ENCODE measurements at places on chromosomes 12 and 14.

DNA sequence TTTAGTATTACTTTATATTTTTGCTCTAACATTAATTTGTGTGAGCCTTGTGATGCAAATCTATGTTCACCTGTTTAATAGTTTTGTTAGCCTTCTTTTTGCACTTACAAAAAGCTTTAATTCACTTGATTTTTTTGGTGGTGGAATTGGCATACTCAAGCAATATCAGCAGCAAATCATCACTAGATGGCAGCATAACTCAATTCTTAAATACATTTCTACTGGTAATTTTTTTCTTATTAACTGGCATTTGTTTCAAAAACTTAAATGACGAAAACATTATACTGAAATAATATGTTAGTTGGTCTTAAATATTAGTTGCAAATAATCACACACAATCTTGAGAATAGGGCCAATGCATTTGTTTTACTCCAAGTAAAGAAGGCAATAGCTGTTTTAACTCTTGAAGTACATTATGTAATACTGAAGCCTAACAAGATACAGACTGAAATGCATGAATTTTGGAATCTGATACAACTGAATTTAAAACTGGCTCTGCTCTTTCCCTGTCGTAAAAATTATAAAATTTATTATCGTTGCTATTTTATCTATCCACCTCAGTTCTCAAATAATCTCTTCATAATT, 151.5 kb downstream of the ATXN7L3B start:
- no peak for DNase-seq

GRCh38 chr14:87960013-87960787, 32.8 kb downstream of the GALC start:
- no peak for DNase-seq

DNA sequence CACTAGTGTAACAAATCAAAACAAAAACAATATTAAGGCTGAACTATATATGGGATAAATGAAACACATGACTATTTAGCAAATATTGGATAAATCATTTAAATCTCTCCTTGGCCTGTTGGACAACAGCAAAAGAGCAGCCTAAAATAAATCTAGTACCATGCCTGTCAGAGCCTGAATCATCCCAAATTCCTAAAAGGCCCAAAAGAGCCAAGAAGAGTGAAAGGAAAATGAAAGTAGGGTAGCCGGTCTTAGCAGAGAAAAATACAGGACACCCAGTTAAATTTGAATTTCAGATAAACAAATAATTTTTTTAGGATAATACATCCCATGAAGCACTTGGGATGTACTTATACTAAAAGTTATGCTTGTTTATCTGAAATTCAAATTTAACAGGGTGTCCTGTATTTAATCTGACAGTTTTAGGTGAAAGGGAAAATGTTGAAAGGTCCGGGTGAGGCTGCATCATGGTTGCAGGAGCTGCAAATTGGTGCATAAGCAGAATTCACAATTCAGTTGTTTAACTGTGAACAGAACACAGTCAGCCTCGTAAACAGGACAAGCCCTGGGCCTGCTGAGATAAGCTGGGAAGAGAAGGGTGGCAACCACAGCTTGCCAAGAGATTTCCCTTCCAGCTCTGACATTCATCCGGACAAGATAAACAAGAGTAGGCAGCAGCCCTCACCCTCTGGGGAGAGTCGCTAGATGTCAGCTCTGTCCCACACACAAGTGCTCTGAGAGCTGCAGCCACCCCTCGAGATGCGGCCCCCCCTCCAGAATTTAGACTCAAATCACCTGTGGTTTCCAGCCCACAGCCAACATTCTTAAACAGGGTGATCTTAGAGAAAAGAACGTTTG, 30.3 kb downstream of the DMAC2L start:
- DNase-seq, result no peak

DNA sequence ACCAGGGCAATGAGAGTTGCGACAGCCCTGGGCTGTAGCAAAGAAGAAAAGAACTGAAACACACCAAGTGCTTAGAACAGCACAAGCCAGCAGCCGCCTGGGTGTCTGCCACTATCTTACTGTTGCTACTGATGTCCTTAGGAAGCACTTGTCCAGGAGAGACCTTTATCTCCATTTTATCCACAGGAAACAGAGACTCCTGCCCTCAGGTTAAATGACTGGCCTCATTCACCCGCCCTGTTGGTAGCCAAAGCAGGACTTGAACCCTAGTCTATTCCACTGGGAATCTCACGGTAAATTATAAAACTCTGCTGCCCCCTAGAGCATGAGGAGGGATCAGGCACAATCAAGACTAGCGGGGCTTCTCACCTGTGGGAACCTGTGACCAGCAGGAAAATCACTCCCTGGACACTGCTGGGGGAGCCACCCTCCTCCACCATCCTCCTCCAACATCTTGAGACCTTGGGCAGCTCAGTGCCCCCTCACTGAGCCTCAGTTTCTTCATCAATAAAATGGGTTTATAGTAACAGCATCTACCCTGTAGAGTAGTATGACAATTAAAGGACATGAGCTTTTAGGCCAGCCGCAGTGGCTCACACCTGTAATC, 20.5 kb upstream of the TESC start:
- no peak for DNase-seq

DNA sequence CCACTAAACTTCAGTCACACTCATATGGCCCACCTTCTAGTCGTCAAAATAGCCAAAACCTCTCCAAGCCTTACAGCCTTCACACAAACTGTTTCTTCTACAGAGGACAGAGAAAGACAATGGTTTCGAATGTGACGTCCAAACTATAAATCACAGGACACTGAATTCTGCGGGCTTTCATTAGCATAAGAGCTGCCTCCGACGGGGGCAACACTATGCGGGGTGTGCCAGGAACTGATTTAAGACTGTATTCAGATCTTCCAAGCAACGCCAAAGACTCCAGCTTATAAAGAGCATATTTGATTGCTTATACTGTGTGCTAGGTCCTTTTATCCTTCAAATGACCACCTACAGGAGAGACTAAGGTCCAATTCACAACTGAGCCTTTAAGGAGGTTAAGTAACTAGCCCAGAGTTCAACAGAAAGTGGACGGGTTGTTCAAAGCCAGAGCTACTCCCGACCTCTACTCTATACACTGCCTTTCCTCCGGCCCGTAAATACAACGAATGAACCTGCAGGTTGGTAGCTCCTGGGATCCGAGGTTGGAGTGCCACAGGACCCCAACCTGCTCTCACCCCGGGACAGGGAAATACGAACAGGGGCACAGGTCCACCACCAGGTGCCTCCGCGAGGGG, 575 bp downstream of the L2HGDH start:
- DNase-seq, result no peak

DNA sequence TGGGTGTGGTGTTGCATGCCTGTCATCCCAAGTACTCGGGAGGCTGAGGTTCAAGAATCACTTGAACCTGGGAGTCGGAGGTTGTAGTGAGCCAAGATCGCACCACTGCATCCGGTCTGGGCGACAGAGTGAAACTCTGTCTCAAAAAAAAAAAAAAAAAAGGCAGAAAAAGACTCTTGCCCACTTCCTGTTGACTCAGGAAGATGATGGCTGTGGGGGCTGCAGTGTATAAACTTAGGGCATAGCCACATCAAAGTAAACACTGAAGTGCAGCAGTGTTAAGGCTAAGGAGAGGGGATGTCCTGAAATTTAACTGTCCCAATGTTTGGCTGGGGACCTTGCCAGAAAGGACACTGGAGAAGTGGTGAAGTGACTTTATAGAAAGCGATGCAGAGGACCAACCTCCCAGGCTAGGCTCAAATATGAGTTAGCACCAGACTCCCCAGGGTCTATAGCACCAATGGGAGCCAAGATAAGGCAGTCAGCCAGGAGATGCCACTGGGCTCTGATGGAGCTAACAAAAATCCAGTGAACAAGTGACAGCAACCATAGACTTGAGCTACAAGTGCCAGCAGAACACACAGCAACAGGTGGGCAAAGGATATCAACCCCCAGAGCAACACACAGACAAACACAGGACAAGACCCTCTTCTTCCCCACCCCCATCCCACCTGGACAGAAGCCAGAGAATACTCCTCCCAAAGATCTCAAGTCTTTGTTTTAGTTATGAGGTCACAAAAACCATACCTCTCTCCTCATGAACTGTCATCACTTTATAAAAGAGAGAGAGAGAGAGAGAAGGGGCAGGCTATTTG, 28.0 kb downstream of the NELL2 start:
- no peak for DNase-seq

Measured in activated CD8-positive, alpha-beta memory T cell treated with anti-CD3 and anti-CD28 coated beads for 48 hours (primary cell).